GM18507 (cell line): ENCODE measurements at places on chromosomes 6 and 20.

GRCh38 chr6:53770780-53771249 lies 24.0 kb upstream of the LRRC1 start:
- DNase-seq, result no peak

DNA sequence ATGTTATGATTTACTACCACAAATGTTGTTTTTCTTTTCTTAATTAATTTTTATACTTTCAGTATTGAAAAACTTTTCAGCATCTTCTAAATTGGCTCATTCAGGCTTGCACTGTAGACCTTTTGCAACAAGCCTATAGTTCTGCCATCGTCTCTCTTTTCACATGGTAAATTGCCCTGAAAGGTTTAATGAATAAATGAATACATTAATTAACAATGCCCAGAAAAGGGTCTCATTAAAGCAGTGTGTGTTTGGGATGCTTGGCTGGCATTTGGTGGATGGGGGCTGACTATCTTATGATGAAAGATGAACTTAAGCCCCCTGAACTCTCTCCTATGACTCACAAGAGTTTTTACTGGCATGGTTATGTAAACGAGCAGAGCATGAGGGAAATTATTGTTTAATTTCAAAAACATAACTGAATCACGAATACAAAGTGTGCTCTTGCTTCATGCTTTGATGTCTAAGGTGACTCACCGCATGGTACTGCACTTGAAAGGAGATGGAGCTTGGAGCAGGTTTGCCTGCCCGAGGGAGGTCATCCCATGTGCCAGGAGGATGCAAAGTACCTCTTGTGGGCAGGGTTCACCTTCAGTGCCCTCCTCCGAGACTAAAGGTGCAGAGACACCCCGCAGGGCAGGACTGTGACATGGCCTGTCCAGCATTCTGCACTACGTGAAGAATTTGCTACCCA lies 13.8 kb upstream of the PCK1 start:
- DNase-seq, result no peak

DNA sequence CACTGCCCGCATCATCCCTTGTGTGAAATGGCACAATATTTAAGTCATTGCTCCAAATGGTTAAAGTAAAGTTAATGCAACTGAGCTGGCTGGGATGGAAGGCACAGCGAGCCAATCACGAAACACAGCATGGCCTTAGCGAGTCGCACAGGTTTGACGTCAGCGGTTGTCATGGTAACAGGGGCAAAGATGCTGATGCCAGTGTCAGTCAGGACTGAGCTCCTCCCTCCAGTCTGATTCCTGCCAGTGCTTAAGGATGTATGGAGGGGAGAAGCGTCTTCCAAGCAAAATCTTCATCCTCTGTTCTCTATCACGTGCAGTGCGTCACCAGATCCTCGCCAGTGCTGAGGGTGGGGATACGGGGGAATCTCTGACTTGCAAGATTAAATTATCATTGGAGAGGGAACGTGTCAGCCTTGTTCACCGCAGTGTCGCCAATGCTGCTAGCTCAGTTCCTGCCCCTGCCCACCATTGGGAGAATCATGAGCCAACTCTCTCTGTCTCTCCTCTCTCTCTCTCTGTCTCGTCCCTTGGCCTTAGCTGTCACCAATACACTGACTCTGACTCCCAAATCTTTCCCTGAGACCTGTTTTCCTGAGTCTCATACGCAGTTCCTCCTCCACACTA lies 24.5 kb downstream of the TSPYL4 start:
- no peak for DNase-seq

- no peak for DNase-seq
These were observed 968 bp downstream of the LAMA2 start for GRCh38 chr6:128883906-128884305.

GRCh38 chr6:105785066-105785811 lies 300.9 kb upstream of the PRDM1 start:
- no peak for DNase-seq

DNA sequence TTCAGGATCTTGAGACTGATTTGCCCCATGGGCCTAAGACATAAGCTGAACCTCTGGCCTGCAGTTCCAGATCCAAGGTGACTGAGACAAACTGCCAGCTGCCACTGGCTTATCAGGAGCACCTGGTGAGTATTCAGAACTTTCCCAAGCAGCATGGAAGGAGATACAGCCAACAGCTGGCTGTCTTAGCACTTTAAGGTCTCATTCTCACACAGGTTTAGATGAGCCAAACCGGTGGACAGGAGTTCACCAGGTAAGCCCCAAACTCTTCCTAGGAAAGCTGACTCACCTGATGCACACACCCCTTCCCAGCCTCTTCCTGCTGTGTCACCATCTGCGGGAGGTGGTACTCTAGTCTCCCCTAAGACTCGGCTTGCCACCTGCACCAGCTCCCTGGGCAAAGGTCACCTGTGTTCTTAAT lies at the start of gene BANF2:
BANF2 (plus strand) TSS at position 36 of the 421 bp plus-strand sequence. CDS start 25,060 bp downstream, outside the sequence.
- DNase-seq, result no peak

- DNase-seq, result no peak
These were observed 21.8 kb upstream of the UFL1 start for GRCh38 chr6:96499781-96500180.

DNA sequence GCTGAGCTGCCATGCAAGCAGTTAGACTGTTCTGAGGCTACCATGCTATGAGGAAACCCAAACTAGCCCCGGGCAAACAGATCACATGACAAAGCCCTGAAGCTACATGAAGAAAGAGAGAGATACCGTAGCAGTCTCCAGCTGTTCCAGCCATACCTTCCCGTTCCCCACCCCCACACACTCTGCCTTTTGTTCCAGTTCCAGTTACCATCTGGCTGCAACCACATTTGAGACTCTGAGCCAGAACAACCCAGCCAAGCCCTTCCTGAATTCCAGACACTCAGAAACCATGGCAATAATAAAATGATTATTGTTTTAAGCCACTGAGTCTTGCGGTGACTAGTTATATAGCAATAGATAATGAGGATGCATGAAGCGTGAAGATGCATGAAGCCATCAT lies 28.3 kb downstream of the RIN2 start:
- DNase-seq, result no peak

DNA sequence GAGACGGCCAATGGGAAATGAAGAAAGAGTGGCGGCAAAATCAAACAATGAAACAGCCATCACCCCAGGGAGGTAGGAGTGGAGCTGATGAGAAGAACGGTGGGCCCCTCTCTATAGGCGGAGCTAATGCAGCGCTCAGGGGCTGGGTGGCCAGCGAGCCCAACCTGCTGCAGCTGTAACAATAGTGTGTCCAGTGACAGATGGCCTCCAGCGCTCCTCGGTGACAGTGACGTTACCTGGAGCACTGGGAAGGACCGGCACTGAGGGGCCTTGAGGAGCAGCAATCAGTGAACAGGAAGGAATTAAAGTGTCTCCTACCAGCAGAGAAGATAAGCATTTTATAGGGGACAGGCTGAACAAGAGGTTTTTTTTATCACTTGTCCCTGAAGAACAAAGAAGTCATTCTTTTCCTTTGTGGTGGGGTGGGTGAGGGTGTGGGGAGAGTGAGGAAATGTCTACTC lies 81.6 kb downstream of the FOXA2 start:
- no peak for DNase-seq

DNA sequence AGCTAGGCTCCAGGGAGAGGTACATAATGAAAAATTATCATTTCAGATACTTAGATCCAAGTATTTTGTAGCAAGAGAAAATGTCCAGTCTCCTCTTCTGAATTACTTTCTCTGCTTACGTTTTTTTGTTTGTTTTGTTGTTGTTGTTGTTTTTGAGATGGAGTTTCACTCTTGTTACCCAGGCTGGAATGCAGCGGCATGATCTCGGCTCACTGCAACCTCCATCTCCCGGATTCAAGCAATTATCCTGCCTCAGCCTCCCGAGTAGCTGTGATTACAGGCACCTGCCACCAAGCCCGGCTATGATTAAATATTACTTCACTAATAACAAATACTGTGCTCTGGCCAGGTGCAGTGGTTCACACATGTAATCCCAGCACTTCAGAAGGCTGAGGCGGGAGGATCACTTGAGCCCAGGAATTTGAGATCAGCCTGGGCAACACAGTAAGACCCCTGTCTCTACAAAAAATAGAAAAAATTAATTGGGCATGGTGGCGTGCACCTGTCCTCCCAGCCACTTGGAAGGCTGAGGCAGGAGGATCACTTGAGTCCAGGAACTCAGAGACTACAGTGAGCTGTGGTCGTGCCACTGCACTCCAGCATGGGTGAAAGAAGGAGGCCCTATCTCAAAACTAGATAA lies 155.0 kb upstream of the JARID2 start:
- no peak for DNase-seq

DNA sequence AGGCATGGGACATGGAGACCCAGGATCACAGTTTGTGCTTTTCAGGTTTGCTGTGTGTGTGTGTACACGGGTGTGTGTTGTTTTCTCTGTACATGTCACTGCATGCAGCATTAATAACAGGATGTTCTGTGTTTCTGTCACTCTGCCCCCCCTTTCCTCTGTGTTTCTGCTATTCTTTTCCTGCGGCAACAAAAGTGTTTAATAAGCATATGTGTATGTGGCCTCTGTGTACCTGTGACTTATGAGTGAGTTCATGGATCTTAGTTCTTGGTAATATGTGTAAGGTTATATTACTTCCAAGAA lies 9.8 kb downstream of the SYNGAP1 start:
- no peak for DNase-seq

DNA sequence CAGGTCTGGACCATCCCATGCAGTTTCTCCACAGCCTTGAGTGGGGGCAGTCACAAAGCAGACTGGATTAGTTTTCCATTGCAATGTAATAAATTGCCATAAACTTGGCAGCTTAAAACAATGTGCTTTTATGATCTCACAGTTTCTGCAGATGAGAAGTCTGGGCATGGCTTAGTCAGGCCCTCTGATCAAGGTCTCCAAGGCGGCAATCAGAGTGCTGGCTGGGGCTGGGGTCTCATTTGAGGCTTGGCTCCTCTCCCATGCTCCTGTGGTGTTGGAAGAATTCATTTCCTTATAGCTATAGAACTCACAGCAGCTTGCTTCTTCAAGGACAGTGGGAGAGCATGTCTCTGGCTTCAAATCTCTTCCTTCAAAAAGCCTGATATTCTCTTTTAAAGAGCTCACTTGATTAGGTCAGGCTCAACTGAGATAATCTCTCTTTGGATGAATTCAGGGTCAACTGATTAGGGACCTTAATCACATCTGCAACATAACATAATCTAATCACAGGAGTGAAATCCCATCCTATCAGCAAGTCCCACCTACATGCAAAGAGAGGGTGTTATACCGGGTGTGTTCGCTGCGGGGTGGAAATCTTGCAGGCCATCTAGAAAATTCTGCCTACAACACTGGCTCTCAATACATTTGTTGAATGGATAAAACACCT lies 77.4 kb upstream of the SULF2 start:
- no peak for DNase-seq

GRCh38 chr6:17808609-17809008 lies 101.9 kb upstream of the NUP153 start:
- DNase-seq, result no peak

- DNase-seq, result no peak
These were observed 13.3 kb upstream of the SLC2A12 start for GRCh38 chr6:134065706-134066105.

- peak; percentile 2 for DNase-seq
These were observed 113.1 kb downstream of the ADAT2 start for GRCh38 chr6:143337201-143337949.

- DNase-seq, result no peak
These were observed 269.3 kb downstream of the DLL1 start for GRCh38 chr6:170021579-170021978.

- no peak for DNase-seq
These were observed 26.1 kb downstream of the NHSL1 start for GRCh38 chr6:138473144-138473543.

DNA sequence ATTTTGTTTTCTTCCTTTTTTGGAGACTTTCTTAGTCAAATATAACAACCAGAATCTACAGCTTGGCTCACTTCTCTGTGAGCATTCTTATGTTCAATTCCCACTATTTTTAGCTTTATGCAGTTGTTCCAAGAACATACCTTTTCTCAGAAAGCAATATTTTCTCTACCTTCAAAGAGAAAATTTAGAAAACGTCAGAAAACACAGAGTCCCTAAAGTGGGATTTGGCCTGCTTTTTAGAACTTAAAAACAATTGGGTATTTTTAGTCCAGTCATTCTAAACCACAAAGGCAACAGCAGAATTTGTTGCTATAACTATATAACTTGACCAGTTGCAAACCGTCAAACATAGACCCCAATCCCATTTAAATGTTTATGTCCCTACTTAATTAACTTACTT lies 133.1 kb downstream of the MOXD1 start:
- DNase-seq, result no peak

DNA sequence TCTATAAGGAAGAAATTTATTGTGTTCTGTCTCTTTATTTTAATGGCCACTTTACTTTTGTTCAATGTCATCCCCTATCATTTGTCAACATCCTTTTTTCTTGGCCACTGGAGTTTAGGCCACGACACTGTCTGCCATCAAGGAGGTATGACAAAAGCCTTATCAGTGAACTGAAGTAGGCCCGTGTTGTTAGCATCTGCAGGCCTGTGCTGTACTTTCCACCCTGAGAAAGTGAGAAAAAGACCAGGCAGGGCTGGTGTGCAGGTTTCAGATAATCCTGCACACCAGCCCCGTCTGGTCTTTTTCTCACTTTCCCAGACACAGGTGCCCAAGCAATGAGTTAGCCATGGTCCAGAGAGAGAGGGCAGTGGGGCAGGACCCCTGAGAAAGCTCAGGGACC lies 57.6 kb downstream of the GOPC start:
- no peak for DNase-seq

- DNase-seq, result no peak
These were observed 3.3 kb upstream of the STMND1 start for GRCh38 chr6:17098538-17098937.

DNA sequence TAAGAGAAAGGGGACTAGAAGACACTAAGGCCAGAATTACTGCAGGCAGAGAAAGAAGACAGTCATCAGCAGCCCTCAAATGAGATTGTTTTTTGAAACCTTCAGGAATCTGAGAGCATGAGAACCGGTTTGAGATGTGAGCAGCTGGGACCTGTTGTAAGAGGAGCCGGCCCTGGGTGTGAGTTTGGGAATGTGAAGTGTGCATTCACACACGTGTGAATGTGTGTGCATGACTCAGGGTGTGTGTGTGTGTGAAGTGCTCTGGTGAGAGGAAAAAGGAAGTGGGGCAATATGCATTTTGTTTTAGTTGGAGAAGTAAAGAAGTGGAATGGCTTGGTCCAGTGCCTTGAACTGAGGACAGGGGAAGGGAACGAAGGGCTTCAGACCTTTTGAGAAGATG lies 4.3 kb downstream of the SCUBE3 start:
- DNase-seq, result no peak

GRCh38 chr6:170292407-170293158 lies 1.7 kb upstream of the DLL1 start:
- no peak for DNase-seq

GRCh38 chr6:130421585-130421984 lies 55.8 kb downstream of the TMEM200A start:
- DNase-seq, result no peak
